Femur (tissue), 1 donor: ENCODE measurements at places on chromosomes 16 and 17.

DNA sequence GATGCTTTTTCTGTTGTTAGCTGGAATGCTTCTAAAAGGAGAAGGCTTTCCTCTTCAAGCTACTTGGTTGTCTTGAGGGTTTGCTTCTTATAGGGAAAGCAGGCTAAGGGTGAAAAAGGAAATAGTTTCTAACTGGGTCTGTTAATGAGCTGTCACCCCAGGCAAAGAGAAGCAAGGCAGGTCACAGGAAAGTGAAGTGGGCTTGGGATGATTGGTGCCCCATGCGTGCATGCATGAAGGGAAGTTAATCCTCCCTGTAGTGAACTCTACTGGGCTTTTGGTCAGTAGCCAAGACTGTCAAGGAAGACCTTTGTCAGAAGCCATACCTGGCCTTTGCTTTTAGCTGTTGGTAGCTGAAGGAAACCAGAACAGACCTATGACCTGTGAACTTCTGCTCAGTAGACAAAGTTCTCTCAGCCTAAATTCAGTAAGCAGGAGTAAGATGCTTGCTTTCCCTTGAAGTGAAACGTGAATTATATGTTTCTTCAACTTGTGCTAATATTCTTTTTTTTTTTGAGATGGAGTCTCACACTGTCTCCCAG, 16.5 kb downstream of the TENT4B start:
- DNase-seq = no peak

DNA sequence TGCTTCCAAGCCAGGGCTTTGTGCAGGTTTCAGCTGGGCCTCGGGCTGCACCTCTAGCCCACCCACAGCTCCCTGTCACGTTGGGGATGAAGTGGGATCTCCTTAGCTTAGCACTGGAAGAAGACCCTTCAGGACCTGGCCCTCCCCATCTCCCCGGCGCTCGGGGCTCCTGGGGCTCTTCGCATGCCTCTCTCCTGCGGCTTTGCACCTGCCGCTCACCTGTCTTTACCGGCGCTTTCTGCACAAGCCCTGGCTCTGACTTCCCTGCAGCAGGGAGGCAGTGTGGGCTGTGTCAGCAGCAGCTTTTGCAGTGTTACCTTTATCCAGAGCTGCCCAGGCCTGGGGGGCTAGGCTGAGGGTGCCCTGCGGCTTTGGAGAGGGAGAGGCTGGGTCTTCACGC, 52.3 kb downstream of the NT5M start:
- DNase-seq = no peak

- DNase-seq = no peak
Measured at GRCh38 chr17:7047566-7047965, 3.7 kb upstream of the SLC16A11 start.

DNA sequence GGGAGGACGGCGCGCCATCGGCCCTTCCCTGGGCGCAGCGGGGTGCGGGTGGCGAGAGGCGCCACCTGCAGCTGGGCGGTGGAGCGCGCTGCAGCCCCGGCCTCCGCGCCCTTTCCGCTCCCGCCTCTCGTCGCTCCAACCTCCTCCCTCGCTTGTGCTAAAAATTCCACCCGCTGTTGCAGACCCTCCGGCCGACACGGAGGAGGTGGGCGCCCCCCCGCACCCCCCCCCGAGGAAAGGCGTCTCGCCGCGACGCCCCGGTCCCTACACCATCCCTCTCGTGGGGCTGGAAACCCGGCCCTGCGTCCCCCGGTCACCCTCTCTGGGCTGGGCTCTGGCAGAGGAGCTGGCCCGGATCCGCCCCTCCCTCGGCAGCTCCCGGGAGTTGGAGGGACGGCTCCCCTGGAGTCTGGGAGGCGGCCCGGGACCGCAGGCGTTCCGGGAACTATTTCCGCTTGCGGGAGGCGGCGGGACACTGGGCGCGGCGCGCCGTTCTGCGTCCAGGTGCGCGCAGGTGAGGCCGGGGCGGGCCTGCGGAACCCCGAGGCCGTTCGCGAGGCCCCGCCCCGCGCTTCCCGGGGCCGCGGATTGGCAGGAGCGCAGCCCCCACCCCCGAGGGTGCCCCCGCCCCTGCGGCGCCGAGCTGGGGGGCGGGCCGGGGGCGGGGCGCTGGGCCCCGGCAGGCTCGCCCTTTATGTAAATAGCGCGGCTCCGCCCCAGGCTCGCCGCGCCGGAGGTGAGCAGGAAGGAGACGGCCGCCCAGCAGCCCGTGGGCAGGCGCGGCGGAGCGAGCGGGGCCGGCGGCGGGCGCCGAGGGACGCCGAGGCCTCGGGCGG, at the start of gene LLGL2:
TSS of gene LLGL2 (plus strand) at position 728 of the 836 bp plus-strand sequence. CDS start 17,730 bp downstream, outside the sequence.
- DNase-seq = peak; percentile 73

DNA sequence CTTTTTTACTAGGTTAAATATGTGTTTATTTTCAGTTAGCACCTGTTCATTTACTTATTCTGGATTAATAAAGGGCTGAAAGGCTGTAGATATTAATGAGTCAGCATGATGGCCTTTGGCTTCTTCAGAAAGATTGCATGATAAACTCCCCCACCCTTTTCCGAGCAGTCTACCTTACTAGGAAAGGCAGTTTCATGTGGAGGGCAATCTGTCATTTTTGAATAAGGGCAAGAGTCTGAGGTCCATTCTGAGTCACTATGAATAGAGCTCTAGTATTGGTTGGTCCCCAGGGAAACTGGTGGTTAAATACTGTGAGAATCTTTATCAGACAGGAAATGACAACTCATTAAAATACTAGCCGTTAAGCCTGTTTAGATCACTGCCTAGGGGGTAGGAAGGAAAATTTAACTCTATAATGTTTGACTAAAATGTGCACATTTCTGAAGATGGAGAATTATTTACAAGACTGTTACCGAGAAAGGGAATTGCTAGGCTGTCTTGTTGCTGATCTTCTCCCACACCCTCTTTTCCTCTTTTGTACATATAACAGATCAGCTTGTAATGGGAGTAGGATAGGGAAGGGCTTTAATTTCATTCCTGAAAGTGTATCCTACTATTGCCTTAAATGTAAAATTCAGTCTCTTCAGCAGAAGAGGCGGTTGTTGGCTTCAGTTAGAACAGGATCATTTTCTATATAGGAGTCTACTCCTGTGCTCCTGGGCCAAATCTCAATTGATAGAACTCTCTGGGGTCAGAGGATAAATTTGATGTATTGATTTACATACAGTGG, 63.3 kb downstream of the TUBD1 start:
- DNase-seq = no peak

DNA sequence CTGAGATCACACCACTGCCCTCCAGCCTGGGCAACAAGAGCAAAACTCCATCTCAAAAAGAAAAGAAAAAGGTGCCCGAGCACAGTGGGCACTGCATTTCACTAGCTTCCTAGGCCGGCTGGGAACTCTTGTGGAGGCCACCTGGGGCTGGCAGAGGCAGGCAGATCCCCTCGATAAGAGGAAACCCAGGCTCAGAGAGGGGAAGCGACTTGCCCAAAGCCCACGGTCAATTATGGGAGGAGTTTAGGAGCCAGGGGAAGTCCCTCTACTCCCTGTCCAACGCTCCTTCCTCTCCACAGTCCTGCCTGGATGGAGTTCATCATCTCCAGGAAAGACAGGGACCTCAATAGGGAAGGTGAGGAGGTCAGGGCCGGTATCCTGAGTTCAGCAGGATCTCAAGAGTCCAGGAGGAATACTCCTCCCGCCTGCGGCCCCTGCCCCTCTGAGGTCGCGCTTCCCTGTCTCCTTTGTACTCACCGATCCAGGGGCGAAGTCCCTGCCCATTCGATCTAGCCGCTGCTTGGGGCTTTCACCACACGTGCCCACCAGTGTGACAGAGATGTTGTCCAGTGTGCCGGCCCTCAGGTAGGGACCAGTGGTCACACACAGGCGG, 841 bp downstream of the ALOXE3 start:
- DNase-seq = no peak

GRCh38 chr16:4888428-4889135, 41.3 kb downstream of the UBN1 start:
- no peak for DNase-seq
